GM04504 (cell line): ENCODE measurements at places on chromosomes 2 and 18.

- no peak for DNase-seq
These were observed 21.7 kb downstream of the BIN1 start for GRCh38 chr2:127085317-127085681.

DNA sequence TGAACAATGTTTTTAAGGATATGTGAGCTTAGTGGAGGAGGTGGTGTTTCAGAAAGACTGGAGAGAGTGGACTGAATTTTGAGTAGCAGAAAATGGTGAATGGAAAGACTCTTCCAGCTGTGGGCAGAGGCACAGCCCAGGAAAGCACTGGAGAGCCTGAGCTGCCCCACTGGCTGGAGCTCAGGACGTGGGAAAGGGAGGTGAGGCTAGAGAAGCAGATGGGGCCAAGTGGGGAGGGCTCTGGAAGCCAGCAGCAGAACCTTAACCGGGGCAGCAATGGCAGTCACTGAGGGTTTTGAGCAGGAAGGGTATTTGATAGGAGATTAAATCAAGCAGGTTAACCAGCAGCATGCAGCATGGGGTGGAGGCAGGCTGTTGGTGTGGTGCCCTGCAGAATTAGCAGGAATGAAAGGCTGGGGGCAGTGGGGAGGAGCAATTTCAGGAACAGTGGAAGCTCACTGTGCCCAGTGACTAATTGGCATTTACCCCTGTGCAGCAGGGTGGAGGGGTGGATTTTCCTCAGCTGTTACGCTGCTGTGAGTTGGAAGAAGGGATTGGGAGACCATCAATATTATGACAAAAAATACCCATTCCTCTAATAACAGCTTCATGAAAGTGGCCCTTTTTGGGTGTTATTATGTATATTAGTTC, 136.2 kb downstream of the CERS6 start:
- no peak for DNase-seq

DNA sequence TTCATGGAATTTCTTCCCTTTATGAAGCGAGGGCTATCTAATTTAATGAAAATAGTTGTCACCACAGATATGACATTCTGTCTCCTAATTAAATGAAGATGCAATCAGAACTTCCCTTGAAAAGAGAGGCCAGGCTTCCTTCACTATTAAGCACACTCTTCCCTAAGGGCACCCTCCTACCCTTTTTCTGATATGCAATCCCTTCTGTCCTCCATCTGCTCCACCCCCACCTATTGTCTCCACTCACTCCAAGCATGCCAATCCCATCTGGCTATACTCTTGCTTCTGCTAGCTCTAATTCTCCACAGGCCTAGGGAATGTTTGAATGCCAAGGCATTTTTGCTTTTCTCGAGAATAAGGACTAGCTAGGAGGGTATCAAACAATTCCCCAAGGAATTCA, 818.4 kb upstream of the FSHR start:
- no peak for DNase-seq

DNA sequence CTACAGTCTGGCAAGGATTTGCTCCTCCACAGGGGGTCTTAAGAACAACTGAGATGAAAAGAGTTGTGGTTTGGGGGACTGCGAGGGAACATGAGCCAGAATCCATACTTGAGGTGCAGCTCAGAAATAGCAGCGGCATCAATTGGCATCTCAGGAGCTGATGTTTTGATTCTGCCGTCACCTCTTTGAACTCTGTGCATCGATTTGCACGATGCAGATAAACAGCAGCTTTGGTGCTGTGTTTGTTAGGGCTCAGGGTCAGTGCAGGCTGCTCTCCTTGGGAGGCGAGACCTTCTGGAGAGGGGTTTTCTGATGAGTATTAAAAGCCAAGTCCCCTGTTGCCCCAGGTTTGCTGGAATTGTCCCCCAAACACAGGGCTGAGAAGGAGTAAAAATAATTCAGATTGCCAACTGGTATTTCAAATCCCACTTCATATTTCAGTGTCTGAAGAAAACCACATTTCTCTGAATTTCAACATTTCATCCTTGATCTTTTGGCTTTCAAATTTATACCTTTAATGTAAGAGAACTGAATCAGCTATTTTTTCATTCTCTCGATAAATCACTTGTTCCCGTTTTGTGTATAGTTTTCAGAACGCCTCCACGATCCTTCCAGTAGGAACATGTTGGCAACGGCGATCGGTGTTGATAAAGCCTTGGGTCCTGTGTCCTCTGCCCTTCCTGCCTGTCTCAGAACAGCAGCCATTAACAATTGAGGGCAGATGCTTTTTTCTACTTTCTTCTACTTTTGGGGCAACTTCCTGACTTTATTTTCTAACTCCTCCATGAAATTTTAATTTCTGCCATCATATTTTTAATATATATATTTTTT, 65.0 kb downstream of the RAB31 start:
- DNase-seq, result no peak

DNA sequence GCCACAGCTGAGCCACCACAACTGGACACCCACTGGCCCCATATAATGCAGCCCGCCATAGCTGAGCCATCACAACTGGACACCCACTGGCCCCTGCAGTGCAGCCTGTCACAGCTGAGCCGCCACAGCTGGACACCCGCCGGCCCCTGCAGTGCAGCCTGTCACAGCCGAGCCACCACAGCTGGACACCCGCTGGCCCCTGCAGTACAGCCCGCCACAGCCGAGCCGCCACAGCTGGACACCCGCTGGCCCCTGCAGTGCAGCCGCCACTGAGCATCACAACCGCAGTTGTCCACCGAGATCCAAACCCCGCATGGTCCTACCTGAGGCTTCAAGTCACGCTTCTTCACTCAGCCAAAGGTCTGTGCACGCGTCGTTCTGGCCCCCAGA, 134.2 kb downstream of the PXDN start:
- no peak for DNase-seq

- no peak for DNase-seq
These were observed 67.7 kb upstream of the NEDD4L start for GRCh38 chr18:57976230-57976773.

DNA sequence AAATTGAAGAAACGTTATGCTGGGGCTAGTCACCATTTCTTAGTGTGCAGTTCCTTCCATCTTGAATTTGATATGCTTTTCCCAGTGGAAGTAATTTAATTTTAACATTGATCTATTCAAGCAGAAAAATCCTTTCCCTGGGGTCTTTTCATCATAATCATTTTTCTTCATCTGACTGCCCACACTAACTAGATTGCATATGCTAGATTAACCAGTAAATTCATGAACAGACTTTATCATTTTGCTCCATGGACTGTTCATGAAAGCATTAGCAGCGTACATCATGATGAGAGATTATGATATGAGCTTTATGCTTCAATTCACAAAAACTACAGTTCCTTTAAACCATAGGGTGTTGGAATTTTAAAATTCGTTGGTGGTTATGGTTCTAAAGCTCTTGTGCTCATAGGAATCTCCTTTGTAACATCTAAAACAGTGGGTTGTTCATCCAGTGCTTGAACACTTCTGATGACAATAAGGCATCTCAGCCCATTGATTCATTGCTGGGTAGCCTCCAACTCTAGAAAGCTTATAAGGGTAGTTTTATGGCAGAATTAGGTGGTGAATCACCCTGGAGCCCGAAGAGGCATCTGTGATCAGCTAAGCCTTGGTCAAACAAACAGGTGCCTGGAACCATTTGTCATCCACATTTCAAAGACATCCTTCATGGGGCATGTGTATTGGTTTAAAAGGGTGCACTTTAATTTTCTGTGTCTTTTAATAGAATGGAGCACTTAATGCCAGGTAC, 77.2 kb upstream of the NDUFV2 start:
- DNase-seq, result peak; percentile 45

GRCh38 chr2:79369127-79369526, 143.7 kb upstream of the CTNNA2 start:
- DNase-seq, result no peak

DNA sequence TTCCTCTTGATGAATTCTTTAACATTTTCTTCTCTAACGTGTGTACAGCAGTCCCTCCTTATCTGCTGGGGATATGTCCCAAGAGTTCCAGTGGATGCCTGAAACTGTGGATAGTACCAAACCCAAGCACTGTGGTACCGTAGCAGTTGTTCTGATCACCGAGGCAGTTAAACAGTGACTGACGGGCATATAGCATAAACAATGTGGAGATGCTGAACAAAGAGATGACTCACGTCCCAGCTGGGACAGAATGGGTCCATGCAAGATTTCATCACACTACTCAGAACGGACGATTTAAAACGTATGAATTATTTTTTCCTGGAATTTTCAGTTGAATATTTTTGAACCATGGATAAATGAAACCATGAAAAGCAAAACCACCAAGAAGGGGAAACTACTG, 54.5 kb upstream of the SPAG16 start:
- peak; percentile 33 for DNase-seq

DNA sequence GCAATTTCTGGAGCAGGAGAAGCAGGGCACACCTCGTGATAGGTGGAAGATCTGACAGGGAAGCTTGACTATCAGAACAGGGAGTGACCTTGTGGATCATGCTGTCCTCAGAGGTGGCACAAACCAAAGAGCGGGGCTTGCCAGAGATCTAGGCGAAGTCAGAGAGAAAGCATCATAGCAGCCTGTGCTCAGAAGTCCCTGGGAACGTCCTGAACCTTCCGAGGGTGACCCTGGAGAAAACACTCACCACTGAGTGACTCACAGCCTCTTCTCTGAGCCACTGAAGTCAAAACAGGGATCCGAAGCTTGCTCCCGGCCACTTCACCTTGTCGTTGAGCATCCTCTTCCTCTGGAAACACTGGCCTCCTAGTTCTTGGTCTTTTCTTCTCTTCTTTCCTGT, 56.7 kb downstream of the IL1R2 start:
- DNase-seq, result no peak

DNA sequence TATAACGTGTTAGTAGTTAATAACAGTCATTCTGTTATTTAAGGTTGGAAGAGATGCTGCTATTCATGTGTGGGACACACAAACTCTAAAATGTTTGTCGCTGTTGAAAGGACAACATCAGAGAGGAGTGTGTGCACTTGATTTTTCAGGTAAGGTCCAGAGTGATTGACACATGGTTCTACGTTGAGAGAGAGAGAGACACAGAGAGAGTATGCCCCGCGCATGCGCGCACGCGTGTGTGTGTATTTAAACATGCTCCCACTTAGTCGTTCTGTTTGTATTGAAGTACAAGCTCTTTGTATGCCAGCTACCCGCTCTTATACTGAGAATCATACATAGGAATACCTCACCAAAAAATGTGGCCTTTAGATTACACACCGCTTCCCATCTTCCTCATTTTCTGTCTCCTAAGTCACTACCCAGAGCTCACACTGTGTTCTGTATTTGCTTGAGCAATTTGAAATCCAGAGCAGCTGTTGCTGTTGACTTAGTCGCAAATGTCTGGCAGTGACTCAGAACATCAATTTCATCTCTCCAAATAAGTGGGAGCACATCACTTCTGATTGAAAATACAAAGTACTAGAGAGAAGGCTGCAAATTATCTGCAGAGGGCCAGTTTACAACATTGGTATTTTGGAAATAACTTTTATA, 148.1 kb downstream of the EML6 start:
- DNase-seq, result no peak

DNA sequence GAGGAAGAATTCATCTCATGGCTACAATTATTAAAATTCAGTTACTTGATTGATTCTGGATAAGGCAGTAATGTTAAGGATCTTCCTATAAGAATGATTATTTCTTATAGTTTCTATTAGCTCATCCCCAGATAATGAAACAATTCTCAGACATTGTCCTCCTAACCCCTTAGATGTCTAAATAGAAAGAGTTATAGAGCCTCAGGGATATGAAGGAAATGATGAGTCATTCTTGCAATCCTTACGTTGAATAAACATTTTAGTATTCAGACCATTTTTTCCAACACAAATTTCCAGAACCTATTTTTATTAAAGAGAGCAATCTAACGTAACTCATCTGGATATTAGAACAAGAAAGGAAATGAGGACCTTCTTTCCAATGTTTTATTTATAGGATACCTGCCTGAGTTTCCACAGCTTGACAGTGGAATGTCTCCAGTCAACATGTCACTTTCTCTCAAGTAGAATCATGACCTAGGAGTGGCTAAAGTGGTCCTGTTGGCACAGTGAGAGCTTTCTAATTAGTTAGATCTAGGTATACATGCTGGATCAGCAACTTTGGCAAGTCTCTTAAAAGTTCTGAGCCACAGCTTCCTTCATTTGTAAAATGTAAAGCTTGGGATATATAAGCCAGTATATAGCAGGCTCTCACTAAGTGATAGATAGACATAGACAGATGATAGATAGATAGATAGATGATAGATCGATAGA, 88.0 kb upstream of the RAB27B start:
- DNase-seq, result no peak

DNA sequence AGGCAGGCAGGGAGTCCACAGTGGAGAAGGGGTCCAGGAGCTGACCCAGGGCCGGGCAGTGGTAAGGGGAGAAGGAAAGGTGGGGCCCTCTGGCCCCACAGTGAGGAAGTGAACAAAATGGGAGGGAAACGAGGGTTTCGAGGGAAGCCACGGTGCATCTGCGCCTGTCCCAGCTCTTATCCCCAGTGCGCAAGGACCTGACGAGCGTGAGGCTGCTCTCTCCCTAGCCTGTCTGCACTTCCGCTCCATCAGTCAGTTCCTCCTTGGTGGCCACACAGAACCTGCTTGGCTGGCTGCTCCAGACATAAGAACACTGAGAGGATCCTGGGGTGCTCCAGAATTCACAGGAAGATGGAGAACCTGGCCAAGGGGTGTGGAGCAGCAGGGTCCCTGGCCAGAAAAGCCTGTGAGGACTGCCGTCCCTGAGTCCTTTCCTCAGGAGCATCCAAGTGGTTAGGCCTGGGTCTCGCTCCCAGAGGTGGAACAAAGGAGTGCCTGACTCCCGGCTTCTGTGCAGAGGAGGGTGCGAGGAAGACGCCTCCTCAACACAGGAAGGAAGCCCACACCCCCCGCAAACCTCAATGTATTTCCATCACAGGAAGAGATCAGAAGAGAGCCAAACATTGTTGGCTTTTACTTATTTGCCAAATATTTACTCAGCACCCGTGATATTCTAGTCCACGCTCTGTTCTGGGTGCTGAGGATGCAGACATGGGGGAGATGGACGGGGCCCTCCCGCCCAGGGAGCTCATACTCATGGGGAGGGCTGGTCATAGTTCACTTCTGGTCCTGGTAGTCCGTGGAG, 43.7 kb upstream of the SEMA4C start:
- no peak for DNase-seq

- DNase-seq, result peak; percentile 2
These were observed 148.1 kb upstream of the SIX3 start for GRCh38 chr2:44793322-44793870.

DNA sequence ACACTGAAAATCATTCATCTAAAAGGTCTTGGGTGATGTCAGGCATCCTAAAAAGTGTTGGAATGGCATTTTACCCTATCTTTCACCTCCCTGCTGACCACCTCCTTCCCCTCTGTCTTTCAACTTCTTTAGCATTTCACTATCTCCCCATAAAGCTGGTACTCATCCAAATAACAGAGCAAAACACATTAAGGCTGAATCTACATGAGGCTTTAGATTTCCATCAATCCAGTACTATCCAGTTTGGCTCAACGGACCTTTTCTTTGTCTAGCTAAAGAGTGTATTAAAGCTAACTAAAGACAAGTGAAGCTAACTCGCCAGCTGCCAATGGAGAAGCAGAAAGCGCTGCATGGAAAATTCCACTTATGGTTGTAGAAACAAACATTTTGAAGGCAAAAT, 122.5 kb upstream of the NCKAP5 start:
- no peak for DNase-seq

- DNase-seq, result no peak
These were observed 219.4 kb upstream of the SIX3 start for GRCh38 chr2:44722026-44722625.

GRCh38 chr2:221380062-221380461, 192.0 kb downstream of the EPHA4 start:
- no peak for DNase-seq
